ENCODE measurements at places on chromosomes 2 and 18. TPM values are rescaled to one million over a fixed set of nuclear protein-coding genes. Genes with fewer than 3 reads are reported as not detected.

DNA sequence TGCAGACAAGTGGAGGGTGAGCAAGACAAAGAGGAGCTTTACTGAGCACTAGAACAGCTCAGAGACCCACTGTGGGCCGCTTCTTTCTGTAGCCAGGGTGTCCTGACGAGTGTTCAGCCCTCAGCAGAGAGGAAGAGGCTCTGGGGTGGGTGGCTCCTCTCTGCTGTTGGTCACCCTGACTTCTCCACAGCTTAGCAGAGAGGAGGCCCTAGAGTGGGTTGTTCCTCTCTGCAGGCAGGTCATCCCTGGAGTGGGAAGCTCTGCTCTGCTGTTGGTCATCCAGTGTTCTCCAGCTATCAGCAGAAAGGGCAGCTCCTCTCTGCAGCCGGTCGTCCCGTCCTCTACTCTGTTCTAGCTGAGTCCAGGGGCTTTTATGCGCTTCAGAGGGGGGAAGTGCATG is 286.5 kb downstream of the ICOS start:
- no peak for DNase-seq

DNA sequence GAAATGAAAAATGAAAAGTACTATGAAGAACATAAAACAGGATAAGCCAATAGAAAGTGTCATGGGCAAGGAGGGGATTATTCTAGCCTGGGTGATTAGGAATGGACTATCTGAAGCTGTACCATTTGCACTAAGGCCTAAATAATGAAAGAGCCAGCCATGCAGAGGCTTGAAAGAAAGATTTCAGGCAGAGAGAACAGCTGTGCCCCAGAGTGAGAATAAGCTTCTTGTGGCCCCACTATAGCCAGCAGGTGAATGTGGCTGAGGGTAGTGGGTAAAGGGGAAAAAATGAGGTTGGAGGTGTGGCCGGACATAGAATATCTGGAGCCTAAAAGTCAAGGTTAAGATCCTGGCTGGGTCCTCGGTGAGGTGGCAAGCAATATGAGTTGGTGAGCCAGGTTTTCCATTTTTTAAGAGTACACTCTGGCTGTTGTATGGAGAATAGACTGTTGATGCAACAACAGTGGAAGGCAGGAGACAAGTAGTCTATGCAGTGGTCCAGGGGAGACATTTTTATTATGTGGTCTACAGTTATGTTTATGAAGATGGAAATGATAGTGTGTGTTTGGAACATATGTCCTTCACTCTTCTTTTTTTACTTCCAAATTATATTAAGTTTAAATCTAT is 135.2 kb upstream of the SETBP1 start:
- DNase-seq = no peak

DNA sequence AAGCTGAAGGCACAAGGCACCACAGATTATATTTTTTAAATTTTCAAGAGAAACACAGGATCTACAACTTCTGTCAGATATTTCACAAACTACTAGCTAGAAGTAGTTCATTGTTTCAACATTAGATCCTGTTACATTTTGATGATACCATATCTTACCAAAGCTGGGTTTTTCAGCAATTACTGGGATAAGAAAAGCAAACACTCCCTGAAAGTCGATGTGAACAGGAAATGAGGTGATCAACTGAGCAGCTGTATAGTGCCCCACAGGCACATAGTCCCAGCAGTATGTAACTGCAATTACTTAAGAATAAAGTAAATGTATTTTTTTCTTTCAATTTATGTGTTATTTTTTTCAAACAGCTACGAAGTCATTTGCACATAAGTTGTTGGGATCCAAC is 103.5 kb downstream of the DNER start:
- no peak for DNase-seq

- DNase-seq = no peak
Measured at GRCh38 chr18:5891854-5892215, 3.5 kb downstream of the TMEM200C start.

GRCh38 chr2:73032702-73033097 is 38.8 kb downstream of the SFXN5 start:
- no peak for DNase-seq

- DNase-seq = no peak
Measured at GRCh38 chr2:228016402-228016801, 145.0 kb downstream of the DAW1 start.

The POTEC gene
- total RNA-seq = not detected

- DNase-seq = no peak
Measured at GRCh38 chr2:37412231-37412630, 67.8 kb downstream of the QPCT start.

Measured in occipital lobe (tissue), 3 donors.